ENCODE measurements at places on chromosomes 1 and 21.

GRCh38 chr1:162366671-162367070, 10.0 kb downstream of the SPATA46 start:
- DNase-seq = no peak

- DNase-seq = no peak
Measured at GRCh38 chr1:91851130-91852010, 34.6 kb downstream of the TGFBR3 start.

- DNase-seq = no peak
Measured at GRCh38 chr1:228100822-228101613, 2.1 kb downstream of the C1orf35 start.

DNA sequence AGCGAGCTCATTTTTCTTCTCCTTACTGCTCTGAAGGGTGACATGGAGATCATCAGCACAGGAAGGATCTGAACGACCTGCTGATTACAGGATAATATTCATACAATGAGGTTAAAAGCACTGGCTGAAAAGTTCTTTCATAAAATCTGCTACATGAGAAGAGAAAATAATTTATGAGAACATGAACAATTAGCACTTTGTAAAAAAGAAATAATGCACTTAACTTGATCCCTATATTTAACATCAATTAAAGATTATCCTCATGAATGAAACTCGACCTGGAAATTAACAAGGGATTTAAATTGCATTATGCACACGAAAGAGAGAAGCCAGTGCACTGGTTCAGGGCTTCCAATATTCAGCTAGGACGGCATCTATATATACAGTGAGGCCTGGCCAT, 46.6 kb downstream of the RRAGC start:
- DNase-seq = no peak

DNA sequence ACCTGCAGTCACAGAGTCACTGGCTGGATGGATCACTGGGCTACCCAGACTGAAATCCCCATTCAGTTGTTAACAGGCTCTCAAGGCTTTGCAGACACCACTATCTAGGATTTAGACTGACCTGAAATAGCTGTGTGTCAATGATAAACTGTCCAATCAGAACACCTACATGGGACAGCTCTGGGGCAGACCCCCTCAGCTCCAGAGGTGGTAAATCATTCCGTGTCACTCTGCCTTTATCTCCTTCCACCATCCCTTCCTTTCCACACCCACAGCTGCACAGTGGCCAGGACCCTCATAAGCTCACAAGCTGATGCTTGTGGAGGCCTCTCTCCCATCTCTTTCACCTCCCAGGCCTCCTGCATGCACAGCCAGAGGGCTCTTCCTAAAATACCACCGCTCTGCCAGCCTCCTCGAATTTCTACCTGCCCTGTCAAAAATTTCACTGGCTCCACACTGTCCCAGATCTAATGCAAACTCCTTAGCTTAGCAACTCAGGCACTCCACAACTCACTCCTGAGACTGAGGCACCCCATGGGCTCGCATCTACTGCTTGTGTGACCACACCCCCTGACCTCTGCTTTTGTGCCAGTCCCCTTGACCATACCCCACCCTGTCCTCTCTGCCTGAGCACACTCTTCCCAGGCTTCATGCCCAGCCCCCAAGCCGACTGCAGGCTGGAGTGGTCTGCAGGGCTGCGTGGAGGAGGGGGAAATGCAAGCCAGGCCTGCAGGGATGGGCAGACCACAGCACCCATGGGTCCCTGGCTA, 5.8 kb downstream of the CAPZB start:
- DNase-seq = no peak

DNA sequence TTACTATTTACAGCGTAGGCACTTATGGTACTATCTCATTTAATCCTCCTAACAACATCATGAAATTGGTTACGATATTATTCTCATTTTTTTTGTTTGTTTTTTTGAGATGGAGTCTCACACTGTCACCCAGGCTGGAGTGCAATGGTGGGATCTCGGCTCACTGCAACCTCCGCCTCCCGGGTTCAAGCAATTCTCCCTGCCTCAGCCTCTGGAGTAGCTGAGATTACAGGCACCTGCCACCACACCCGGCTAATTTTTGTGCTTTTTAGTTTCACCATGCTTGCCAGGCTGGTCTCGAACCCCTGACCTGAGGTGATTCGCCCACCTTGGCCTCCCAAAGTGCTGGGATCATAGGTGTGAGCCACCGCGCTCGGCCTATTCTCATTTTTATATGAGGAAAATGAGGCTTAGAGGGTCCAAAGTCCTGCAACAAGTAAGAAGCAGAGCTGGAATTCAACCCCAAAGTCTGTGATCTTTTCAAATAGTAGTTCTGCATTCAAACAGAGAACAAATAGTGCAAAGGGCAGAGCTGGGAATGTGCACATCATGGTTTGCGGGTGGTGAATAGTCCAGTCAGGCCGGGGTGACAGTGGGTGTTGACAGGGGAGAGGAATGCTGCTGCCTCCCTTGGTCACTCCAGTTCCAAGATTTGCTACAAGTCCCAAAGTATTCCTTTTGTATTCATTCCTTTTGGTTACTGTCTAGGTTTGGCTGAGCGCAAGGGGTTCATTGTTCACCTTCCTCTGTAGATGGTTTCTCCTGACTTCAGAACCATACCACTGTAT, 4.6 kb downstream of the PRUNE1 start:
- no peak for DNase-seq

DNA sequence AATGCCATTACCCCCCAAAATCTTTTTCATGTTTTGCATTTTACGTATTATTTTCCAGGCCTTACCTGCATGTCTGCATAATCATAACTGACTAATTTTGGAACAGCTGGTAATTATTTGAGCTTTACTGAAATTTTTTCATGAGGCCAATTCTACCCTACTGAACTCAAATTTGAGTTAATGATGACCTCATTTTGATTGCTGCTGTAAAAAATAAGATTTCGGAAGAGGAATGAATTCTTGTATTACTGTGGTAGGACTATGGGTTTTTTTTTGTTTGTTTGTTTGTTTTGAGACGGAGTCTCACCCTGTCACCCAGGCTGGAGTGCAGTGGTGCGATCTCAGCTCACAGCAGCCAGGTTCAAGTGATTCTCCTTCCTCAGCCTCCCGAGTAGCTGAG, 2.6 kb upstream of the METTL18 start:
- DNase-seq = no peak

- DNase-seq = no peak
Measured at GRCh38 chr1:196660852-196661251, 9.0 kb downstream of the CFH start.

GRCh38 chr21:40060083-40060677, 192.9 kb downstream of the PCP4 start:
- no peak for DNase-seq

Measured in activated T-cell treated with anti-CD3 and anti-CD28 coated beads, Interleukin-2, amount 50 U/mL, for 72 hours (primary cell).